ENCODE measurements at places on chromosomes 3 and 15.
A peak's percentile ranks its signal among the peaks of the same experiment; 100 is the strongest.

- DNase-seq: no peak
Observed at GRCh38 chr3:14494973-14495300, 45.2 kb downstream of the GRIP2 start.

GRCh38 chr3:124818398-124819091 is 68.6 kb downstream of the ITGB5 start:
- no peak for DNase-seq

- DNase-seq: peak; percentile 75
Observed at GRCh38 chr3:142929109-142929508, 34.4 kb downstream of the PAQR9 start.

DNA sequence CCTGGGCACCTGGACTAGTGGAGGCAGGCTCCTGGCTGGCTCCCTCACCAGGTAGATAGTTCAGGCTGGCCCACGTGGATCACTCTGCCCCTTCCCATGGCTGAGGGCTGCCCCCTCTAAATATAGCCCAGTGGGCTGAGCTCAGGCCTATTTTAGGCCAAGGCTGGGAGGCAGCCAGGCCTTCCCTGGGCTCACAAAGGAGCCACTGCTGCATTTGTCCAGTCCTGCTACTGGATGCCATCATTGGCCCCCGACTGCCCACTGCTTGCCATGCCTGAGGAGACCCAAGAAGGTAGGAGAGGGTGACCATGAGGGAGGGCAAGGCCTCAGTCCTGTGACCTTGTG is at the start of gene LSMEM2:
LSMEM2 (plus strand) TSS at position 208 of the 345 bp plus-strand sequence; CDS start at position 235, 27 bp downstream.
- DNase-seq: no peak

DNA sequence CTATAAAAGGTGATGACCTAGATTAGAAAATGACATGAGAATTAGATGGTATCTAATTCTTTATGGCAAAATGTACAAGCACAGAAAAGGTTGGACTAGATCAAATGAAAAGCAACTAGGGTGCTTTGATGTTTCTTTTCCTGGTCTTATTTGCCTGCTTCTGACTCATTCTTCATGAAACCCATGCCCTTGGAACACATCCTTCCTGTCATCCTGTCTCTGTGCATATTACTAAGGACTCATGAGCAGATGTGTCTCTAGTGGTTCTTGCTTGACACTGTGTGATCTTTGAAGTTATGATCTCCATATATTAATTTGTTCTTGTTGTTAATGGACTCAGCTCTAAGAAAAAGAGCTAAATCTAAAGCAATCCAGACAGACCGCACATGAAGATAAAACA is 314.0 kb downstream of the ERC2 start:
- no peak for DNase-seq

DNA sequence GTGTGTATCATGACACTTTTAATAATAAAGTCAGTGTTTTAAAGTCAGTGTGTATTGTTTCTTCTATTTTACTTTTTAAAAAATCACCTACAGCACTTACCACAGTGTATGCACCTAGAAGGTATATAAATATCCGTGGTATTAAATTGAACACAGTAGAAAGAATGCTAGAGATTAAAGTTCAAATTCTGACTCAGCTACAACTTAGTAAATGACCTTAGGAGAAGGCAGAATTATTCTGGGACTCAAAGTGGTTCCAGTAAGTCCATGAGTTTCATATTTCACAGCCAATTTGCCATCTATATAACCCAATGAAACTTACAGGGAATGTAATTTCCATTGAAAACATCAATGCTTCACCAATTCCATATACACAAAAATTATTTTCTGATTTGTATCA is 52.7 kb upstream of the MAP4 start:
- no peak for DNase-seq

DNA sequence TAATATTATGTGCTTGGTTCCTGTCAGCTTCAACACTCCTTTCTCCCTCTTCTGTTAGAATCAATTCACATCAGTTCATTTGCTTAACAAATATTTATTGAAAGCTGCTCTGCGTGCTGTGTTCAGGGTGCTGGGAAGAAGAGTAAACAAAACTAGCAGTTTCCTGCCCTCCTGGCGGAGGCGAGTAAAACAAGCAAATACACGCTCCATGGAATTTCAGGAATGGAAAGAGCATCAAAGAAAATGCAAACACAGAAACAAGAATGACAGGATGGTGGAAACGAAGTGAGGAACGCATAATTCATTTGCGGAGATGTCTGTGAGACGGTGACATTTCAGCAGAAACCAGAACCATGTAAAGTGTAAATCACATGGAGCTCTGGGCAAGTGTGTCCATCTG is 49.4 kb upstream of the SPTSSB start:
- no peak for DNase-seq

GRCh38 chr15:41842229-41842628 is 3.6 kb downstream of the PLA2G4B start:
- no peak for DNase-seq

DNA sequence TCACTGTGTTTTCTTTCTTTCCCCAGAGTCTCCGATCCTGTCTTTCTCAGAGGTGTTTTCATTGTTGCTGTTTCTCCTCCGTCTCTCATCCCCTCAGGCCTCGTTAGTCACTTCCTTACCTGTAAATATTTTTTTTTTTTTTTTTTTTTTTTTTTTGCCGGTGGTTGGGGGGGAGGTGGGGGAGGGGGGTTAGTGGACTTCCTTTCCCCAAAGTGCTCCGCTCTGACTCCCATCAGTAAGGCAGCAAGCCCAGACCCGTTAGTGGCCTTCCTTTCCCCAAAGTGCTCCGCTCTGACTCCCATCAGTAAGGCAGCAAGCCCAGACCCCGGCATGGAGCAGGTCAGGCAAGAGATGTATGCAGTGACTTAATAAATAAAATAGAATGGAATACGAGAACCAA is 97.1 kb upstream of the TNFAIP8L3 start:
- no peak for DNase-seq

DNA sequence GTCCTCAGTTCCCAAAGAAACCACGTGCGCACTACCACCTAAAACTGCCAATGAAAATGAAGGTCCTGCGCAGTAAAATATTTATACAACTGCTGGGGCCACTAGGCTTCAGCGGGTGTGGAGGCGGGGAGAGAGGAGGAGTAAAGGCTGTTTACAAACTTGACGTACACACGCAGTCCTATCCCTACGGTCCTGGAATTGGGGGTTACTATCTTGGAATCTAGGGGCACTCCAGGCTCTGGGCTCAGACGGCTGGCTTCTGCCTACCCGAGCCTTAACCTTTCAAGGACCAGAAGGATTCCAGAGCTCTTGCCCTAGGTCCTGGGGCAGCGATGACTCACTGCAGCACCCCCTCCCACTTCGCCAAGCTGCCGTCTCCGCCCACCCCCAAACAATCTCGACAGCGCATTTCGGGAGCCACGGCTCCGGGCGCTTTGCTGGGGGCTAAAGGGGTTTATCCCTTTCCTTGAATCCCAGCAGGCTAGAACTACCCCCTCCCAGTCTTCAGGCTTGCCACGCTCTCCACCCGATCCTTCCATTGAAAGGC is 3.0 kb downstream of the ADAMTS9 start:
- no peak for DNase-seq

- no peak for DNase-seq
Observed at GRCh38 chr3:11481556-11481955, 162.2 kb downstream of the VGLL4 start.

- no peak for DNase-seq
Observed at GRCh38 chr3:17133632-17134545, 249.1 kb downstream of the PLCL2 start.

GRCh38 chr15:90326441-90326840 is 25.6 kb upstream of the ZNF774 start:
- no peak for DNase-seq

GRCh38 chr3:151478335-151478697 is 17.5 kb upstream of the IGSF10 start:
- no peak for DNase-seq

DNA sequence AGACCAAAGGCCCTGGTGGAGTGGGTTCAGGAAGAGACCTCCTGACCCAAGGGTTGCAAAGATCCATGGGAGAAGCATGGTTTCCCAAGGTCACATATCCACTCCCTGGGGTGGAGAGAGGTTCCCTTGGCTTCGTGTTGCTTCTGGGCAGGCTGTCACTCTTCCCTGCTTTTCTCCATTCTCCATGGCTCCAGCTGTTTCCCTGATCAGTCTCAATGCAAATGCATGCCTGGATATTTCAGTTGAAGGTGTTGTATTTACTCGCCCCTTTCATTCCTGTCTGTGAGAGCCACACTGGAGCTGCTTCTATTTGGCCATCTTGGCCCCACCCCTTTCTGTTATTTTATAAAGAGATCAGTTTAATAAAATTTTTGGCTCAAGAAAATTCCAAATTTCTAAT is 95.0 kb upstream of the PLSCR4 start:
- no peak for DNase-seq

GRCh38 chr15:81758818-81759284 is 287.0 kb downstream of the MEX3B start:
- DNase-seq: no peak

- no peak for DNase-seq
Observed at GRCh38 chr15:75030023-75030413, 6.6 kb downstream of the PPCDC start.

DNA sequence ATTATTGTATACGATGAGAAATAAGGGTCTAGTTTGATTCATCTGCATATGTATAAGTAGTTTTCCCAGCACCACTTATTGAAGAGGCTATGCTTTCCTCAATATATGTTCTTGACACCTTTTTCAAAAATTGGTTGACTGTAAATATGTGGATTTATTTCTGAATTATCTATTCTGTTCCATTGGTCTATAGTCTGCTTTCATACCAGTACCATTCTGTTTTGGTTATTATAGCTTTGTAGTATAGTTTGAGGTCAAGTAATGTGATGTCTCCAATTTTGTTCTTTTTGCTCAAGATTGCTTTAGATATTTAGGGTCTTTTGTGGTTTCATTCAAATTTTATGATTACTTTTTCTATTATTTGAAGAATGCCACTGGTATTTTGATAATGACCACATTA is 103.8 kb upstream of the LIPC start:
- DNase-seq: no peak

DNA sequence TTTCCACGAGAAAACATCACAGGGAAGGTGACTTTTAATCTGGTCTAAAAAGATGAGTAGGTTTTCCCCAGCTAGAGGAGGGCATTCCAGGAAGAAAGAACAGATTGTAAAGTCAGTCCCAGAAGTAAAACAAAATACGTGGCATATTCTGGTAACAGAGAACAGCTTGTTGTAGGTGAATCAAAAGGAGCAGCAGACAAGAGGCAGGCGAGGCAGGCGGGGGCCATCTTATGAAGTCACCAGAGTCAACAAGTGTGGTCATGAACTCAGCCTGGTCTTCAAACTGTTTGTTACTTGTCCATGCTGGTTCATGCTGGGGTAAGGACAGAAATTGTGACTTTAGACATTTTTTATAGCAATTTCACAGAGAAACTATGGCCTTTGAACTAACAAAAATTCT is 4.0 kb upstream of the POPDC2 start:
- no peak for DNase-seq

GRCh38 chr3:143839980-143840379 is 8.3 kb downstream of the SLC9A9 start:
- DNase-seq: no peak

DNA sequence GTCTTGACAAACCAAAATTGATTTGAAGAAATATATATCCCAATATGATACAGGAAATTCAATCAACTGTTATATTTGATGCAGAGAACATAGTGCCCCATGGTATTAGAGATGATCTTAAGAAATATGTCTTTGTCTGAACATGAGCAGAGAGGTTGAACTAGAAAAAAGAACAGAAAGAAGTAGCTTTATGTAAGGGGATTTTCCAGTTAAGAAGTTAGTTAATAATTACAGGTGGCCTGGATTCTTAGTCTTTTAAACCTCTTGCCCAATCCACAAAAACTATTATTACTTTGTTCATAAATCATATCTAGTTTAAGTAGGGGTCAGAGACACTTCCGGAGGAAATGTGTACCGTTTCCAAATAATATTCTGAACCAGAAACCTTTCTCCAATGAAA is 1186.7 kb upstream of the EPHA6 start:
- no peak for DNase-seq

DNA sequence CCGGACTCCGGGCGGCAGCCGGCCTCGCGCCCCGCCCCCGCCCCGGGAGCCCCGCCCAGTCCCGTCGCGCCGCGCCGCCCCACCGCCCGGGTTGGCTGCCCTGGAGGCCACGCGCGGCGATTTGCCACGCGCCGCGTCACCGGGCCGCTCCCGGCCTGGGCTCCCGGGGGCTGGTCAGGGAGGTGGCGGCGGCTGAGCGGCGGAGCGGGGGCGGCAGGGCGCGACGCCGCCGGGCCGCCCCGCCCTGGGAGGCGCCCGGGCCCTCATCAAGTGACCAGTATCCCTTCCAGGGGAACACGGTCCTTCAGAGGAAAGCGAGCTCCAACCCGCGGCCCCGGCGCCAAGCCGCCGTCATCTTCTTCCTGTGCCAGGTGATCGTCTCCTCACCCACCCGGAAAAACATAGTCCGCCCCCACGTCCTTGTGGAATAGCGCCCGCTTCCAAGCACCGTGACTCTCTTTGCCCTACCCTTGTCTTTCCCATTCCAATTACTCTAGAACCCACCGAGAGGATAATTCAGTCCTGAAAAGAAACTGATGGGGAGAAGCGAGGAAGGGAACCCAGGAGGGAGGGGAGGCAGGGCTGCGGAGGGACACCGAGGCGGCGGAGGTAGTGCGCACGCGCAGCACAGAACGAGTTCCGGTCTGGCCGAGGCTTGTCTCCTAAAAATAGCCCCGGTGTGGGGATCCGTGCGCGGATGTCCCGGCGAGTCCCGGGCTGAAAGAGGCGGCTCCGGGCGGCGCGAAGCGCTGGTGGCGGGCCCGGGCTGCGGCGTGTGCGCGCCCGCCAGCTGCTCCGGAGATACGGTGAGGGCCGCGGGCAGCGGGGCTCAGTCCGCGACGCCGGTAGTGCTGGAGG is at the start of gene MEF2A:
MEF2A (plus strand) TSS at position 686 of the 858 bp plus-strand sequence. CDS start 67,136 bp downstream, outside the sequence.
- peak; percentile 88 for DNase-seq

DNA sequence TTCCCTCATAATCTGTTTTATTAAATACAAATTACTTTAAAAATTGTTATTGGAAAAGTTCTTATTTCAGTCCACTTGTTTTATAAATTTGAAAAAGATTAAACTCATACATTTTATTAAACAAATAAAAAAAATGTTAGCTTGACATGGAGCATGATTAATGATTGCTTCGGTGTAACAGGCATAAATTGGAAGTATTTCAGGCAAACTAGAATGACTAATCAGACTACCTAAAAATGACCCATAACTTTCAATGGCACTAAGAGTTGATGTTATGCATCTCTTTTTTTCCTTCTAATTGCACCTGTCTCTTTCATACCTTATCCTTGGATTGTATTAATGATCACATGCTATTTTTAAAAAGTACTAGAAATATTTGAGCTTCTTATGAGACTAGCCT is 343.3 kb downstream of the ZNF385D start:
- DNase-seq: no peak

DNA sequence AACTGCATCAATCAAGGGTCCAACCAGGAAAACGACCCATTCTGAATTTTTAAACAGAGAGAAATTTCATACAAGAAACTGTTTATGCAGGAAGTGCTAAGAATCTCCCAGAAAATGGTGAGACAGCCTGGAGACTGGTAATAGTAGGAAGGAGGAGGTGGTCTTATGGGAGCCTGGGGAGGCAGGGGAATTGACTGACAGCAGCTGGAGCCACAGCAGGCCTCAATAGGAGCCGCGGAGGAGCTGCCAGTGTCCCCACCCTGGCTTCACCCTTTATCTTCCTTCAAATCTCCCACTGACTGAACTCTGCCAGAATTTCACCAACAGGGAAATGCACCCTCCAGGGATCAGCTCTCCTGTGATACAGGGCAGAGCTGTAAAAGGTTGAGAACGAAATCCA is 7.5 kb upstream of the C3orf80 start:
- DNase-seq: no peak

GRCh38 chr3:102571006-102571405 is 136.2 kb downstream of the ZPLD1 start:
- no peak for DNase-seq

Data from SW480 (cell line).